ENCODE measurements at places on chromosomes 7 and 10. TPM values are rescaled to one million over a fixed set of nuclear protein-coding genes. Genes with fewer than 3 reads are reported as not detected.

GRCh38 chr7:96236198-96237039 is 85.5 kb downstream of the SLC25A13 start:
- peak; percentile 100 for DNase-seq

- no peak for DNase-seq
These were observed 184.4 kb downstream of the C7orf25 start for GRCh38 chr7:42727451-42727850.

DNA sequence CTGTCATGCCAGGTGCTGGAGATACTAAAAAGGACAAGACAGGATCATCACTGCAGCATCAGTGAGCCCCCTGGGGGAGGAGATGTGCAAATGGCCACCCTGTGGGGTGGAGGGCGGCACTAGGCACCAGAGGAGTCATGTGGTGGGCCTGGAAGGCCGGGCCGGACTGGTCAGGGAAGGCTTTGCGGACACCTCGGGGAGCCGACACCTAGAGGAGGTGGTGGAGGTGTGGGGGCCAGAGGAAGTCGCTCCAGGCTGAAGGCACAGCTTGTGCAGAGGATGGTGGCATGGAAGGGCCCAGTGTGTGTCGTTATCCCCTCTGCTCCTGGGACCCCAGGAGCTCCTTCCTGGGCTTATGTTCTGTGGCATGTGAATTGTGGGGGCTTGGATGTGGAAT is 437.7 kb downstream of the RPS24 start:
- no peak for DNase-seq

DNA sequence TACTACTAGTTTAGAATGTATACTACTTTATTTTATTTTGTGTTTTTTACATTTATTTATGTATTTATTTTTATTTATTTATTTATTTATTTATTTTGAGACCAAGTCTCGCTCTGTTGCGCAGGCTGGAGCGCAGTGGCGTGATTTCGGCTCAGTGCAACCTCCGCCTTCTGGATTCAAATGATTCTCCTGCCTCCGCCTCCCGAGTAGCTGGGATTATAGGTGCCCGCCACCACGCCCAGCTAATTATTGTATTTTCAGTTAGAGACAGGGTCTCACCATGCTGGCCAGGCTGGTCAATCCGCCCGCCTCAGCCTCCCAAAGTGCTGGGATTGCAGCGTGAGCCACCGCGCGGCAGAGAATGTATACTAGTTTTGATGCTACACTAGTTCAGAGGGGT is 2.0 kb upstream of the PARD3 start:
- DNase-seq, result no peak

DNA sequence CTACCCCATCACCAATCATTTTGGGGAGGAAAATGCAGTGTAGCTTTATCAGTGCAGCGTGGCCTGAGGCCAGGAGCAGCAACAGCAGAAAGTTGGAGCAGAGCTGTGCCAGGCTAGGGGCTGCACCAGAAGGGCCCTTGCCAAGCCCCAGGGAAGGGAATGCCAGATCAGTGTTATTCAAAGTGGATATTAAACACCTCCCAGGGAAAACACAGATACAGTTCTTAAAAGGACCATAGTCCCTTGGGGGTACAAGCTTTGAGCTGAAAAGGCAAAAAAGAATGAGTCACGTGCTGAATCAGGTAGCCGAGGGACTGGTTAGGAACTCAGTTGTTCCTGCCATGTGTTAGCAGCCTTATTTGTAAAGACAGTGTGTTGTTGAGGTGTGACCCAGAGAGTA is 54.0 kb downstream of the GSDME start:
- peak; percentile 78 for DNase-seq

- peak; percentile 86 for DNase-seq
These were observed 125.7 kb downstream of the OAT start for GRCh38 chr10:124292911-124293615.

GRCh38 chr10:88911851-88912250 is 31.8 kb downstream of the STAMBPL1 start:
- DNase-seq, result no peak

DNA sequence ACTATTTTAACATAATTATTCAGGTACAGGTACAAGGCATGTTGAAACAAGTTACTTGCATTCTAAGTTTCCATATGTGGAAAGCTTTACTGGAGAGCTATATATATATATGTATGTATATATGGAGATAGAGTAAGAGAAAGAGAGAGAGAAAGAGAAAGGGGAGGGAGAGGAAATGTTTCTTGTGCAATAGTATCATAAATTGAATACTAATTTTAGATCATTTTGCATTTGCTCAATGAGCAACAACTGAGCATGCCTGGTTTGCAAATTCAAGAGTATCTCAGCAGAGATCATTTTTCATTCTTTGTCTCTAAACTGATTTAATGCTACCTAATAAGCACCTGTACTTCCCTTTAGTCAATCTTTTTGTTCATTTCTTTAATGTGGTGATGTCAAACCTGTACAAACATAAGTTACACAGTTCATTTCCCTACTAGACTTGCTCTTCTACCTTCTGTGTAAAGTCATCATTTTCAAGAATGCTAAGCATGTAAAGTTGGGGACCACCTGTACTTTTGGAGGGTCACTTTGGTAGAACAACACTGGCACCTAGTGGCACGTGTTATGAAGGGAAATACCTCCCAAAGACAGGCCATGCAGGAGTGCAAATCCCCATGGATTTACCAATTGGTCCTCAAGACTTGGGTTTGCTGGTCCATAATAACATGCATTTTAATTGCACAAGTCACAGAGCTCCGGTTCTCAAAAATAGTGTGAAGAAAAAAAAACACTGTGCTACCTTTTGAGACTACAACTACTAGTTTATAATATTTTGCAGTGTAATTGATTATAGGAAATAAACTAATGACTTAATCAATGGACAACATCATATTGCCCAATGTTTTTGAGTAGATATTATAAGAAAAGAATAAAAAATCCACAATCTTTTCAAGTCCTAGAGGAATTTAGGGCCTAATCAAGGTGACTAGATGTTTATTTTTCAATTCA is 431.2 kb upstream of the IGFBP3 start:
- DNase-seq, result peak; percentile 70

DNA sequence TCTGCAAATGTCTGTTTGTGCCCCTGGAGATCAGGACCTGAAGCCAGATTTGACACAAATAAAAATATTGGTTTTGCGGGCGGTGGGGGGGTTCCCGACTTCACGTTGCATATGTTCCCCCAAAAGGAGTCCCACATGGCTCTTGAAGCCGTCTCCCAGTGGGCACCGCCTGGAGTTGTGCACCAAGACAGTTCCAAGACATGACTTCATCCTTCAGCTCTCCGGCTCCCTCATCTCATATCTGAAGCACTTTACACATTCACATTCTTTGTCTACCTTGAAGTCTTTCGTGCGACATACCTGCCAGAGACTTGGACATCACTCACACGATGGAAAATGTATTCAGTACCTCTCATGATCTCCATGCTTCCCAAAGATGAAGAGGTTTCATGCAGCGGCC is 362.8 kb upstream of the FOXK1 start:
- DNase-seq, result no peak

DNA sequence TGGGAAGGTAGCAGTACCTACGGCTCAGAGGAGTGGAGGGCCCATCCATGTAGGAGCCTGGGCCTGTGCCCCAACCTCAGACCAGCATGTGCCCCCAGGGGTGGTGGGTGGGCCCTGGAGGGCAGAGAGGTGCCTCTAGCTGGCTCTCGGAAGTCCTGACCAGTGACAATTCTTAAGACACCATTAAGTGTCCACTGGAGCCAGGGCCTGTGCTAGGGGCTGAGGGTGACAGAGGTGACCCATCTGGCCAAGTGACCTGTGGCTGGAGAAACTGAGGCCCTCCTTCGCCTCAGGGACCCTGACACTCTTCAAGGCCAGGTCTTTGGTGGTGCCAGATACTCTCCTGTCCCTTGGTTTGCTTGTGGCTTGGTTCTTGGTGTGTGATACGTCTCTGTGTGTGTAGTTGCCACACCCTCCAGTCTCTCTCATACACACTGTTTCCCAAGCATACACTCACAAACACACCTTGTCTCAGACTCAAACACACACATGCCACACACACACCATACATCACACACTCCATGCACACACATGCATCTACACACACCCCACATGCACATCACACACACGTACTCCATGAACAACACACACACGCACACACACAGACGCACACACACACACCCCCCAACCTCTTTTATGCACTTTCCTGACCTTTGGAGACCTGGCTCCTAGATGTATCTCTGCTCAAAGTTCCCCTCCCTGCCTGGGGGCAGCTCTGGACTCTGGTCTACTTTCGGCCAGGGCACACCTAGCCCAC is 897 bp upstream of the RAMP3 start:
- DNase-seq, result no peak

- peak; percentile 14 for DNase-seq
These were observed 25.9 kb downstream of the SFXN4 start for GRCh38 chr10:119139464-119140067.

DNA sequence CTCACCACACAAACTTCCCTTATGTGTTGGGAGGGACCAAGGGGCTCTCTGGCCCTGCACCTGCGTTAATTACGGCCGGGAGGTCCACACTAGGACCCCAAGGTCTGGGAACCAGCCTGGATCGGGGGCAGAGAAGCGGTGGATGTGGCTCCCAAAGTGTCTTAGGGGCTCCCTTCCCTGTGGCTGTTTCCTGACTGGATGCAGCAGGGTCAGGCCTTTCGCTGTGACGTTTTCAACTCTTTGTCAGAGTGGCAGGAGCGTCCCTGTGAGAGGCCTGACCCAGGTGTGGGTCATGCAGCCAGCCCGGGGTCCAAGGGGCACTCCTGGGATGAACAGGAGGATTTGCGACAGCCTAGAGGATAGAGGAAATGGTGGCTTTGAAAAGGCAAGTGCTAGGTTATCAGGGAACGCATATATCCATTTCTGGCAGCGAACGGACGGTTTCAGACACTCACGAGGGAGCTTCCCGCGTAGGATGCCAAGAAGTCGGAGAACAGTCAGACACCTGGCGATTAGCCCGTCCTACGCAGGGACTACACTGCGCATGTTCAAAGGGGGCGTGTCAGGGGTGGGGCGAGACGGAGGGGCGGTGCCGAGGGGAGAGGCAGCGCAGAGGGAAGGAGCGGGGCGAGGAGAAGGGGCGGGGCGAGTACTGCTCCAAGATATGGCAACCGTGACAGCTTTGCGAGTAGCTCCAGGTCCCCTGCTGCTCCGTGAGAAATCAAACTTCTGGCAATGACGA is 46.2 kb upstream of the ZNF716 start:
- no peak for DNase-seq

DNA sequence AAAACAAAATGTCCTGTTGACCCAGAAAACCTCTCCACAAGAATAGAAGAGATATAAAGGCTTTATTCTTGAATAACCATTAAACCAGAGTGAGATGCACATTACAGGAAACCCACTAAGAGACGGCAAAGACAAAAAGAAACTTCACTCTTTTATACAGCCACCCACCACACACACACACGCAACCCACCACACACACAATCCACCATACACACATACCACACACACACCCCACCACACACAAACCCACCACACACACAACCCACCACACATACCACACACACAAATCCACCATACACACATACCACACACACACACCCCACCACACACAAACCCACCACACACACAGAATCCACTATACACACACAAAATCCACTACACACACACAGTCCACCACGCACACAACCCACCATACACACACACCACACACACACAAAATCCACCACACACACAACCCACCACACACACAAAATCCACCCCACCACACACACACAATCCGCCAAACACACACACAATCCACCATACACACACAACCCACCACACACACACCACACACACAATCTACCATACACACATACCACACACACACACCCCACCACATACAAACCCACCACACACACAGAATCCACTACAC is 9.5 kb upstream of the REPIN1 start:
- DNase-seq, result no peak

DNA sequence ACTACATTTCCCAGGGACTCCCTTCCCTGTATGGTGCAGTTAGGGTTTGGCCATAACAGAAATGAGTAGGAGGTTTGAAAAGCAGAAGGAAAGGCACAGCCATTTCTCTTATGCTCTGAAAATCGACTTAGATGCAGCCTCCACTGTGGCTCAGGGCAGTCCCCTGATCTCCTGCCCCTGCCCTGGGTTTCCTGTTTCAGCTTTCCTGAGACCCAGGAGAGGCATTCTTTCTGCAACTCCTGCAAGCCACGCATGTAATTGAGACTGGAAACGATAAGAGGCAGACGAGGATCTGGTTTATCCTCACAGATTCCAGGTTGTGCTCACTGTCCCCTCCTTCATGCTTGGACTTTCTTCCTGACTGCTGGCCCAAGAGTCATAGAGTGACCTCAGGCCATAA is 461.2 kb upstream of the VSTM2A start:
- no peak for DNase-seq

DNA sequence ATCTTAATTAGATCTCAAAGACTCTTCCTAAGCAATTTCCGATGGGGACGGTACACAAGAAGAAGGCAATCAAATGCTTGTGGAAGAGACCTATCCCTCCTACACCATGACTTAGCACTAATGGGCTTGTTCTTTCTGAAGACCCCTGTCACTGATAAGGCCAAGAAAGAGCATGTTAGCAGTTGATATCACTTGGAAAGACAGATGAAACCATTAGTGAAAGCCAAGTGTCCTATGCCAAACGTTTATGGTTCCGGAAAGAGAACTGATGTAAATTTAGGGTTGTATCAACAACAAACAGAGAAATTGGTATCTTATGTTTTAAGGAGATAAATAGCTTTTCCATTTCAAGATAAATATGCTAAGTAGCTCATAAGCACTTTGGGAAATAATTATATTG is 6.5 kb downstream of the UROS start:
- no peak for DNase-seq

GRCh38 chr10:63173468-63174232 is 40.5 kb downstream of the NRBF2 start:
- no peak for DNase-seq

UBE2H gene
- 61.3 TPM for total RNA-seq

LMTK2 gene
- total RNA-seq, result 11.1 TPM

SLC26A3 gene
- not detected for total RNA-seq

VGF gene
- total RNA-seq, result 0.45 TPM

KNDC1 gene
- not detected for total RNA-seq

TUBB8 gene
- not detected for total RNA-seq

PRKG1 gene
- 6.2 TPM for total RNA-seq

LRRD1 gene
- total RNA-seq, result not detected

BMS1 gene
- 21.0 TPM for total RNA-seq

Measured in LHCN-M2 (cell line).